ENCODE measurements at places on chromosomes 2 and 18.

DNA sequence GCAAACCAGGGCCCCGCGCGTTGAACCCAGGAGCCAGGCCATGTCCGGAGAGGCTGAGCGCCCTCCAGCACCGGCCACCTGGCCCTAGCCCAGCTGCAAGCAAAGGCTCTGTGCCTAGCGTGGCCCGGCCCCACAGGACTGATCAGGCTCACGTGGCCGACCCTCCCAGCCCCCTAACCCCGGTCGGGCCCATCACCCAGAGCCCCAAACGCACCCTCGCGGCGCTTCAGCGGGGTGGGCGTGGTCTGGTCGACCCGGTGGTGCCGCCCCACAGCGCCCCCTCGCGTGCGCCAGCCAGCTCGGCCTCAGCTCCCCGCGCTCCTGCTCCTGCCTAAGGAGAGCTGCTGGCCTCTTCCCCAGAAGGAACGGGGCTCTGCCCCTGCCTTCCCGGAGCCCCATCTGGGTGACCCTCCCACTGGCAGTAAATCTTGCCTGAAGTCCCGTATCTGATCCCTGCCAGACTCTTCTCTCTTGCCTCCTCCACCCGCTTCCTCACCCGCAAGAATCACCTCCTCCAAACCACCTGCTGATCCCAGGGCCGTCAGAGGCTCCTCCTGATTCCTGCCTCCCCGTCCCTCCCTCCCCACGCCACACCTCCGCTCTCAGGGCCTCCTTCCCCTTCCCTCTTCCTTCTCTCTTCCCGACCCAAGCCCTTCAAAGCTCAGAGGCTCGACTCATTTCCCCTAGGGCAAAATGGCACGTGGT is 12.3 kb upstream of the TEX51 start:
- DNase-seq = peak; percentile 48

- no peak for DNase-seq
Observed at GRCh38 chr18:35215026-35215425, 25.8 kb upstream of the ZNF397 start.

DNA sequence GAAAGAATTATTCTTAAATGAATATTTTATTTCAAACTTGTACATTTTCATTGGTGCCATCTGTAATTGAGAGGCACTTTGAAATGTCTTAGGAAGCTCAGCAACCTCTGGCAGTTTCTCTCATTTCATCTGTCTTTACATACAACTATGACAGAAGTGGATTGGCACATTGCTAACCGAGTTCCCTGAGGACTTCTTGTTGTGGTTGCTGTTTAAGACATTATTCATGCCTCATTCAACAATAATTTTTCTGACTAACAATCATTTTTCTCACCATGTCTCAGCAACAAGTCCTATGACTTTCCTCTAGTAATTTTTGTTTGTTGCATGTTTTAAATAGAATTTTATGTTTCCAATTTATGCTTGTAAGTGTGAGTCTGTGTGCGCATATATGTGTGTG is 284.0 kb upstream of the CWC22 start:
- no peak for DNase-seq

DNA sequence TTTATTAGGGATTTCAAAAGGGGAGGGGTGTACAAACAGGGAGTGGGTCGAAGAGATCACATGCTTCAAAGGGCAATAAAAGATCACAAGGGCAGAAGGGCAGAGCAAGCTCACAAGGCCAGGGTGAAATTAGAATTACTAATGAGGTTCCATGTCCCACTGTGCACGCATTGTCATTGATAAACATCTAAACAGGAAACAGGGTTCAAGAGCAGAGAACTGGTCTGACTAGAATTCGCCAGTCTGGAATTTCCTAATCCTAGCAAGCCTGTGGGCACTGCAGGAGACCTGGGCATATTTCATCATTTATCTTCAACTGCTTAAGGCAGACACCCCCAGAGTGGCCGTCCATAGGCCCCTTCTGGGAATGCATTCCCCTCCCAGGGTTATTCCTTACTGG is 408.2 kb downstream of the ZNF804A start:
- no peak for DNase-seq

DNA sequence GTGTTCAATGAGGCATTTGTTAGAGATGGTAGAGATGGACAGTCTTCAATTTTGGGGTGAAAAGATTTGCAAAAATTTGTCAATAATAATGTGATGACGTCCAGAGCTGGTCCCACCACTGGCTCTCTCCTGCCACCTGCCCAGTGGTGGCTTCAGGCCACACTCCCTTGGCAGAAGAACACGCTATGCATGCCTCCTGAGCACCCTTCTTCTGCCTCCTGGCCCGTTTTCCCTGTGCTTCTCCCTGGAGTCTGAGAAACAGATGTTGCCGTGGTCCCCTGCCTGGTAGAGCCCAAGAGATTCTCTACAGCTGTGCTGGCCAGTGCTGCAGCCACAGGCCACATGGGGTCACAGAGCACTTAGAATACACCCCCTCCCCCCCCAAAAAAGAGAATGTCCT is 33.6 kb downstream of the INPP5D start:
- no peak for DNase-seq

- no peak for DNase-seq
Observed at GRCh38 chr2:12452185-12452584, 264.6 kb upstream of the TRIB2 start.

DNA sequence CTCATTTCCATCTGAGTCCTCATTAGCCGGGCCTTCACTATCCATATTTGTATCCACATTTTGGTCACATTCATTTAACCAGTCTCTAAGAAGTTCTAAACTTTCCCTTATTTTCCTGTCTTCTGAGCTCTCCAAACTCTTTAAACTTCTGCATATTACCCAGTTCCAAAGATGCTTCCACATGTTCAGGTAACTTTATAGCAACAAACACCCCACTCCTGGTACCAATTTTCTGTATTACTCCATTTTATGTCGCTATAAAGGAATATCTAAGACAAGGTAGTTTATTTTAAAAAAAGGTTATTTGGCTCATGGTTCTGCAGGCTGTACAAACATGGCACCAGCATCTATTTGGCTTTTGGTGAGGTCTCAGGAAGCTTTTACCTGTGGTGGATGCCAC is 38.8 kb upstream of the AGFG1 start:
- no peak for DNase-seq

DNA sequence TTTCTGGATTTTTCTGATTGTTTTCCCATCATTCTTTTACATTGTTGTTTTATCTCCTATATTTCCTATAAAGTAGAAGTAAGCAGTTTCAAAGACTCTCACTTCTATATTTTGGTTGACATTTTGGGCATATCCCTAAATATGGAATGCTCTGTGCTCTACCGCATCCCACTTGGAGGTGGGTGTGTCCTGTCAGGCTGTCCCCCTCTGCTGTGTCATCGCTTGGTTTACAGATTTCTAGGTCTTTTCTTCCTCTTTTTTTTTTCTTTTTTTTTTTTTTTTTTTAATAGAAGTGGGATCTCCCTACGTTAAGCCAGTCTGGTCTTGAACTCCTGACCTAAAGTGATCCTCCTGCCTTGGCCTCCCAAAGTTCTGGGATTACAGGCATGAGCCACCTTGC is 13.3 kb downstream of the DGKD start:
- DNase-seq = no peak

GRCh38 chr2:30763151-30763660 is 44.0 kb downstream of the CAPN13 start:
- DNase-seq = no peak

DNA sequence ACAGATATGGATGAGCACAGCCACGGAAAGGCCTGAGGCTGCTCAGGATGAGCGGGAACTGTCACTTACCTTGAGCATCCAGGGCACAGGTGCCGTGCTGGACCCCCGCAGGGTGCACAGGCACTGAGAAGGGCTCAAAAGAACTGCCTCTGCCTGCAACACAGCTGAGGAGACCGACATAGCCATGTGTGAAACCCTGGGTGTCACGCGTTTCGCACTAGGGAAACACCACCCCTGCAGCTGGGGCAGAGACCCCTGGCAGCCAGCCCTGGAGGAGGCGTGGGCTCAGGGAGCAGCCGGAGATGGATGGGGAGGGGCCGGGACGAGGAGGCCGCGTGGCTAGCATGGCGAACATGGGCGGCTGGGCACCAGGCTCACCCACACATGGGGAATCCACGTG is 228.9 kb downstream of the EIPR1 start:
- no peak for DNase-seq

- no peak for DNase-seq
Observed at GRCh38 chr18:48878471-48878870, 72.3 kb downstream of the SMAD7 start.

DNA sequence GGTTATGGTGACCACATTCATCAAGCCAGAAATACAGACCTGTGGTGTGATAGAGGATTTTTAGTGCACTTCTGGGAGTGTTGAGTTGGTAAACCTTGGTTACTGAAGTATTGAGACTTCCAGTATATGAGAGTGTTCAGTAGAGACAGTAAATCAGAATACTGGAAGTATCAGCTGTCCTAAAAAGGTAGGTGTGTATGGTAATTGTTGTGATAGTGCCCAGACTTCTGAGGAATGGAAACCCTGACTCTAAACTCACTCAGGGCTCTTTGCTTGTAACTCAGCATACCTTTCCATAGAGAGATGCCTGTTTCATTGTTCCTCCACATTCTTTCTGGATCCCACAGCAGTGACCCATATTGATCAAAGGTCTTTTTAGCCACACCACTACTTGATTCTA is 217.1 kb downstream of the SETBP1 start:
- DNase-seq = no peak

DNA sequence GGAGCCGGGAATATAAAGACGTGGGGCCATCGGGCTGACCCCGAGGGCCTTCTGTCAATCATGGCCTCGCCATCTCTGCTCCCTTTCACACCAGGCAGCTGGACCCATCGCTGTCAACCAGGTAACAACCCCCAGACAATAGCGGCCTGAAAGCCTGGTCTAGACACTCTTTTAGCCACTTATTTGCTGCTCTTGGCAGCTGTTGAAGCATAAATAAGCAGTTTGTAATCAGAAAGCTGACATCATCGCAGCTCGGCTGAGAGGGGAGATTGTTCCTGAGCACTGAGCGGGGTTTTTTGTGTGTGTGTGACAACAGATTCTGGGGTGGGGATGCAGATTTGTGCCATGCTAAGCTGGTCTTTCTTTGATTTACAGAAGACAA is 423.6 kb upstream of the POU3F3 start:
- DNase-seq = no peak

GRCh38 chr2:190277234-190278112 is 42.2 kb downstream of the HIBCH start:
- no peak for DNase-seq

DNA sequence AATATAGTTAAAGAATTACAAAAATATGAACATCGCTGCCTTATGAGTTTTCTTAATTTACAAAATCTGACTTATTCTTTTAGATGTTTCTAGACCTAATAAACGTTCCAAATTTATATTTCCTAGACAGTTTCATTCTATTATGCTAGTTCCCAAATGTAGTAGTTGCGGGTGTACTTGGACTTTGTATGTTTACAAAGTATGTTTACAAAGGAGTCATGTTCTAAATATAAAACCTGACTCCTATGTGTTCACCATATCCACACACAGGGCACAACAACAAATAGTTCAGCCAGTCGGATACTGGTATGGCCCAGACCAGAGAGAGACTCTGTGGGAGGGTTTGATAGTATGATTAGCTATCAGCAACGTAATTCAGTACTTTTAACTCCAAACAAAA is 230.7 kb downstream of the KCNH7 start:
- no peak for DNase-seq

- no peak for DNase-seq
Observed at GRCh38 chr18:6593142-6593885, 136.2 kb upstream of the ARHGAP28 start.

DNA sequence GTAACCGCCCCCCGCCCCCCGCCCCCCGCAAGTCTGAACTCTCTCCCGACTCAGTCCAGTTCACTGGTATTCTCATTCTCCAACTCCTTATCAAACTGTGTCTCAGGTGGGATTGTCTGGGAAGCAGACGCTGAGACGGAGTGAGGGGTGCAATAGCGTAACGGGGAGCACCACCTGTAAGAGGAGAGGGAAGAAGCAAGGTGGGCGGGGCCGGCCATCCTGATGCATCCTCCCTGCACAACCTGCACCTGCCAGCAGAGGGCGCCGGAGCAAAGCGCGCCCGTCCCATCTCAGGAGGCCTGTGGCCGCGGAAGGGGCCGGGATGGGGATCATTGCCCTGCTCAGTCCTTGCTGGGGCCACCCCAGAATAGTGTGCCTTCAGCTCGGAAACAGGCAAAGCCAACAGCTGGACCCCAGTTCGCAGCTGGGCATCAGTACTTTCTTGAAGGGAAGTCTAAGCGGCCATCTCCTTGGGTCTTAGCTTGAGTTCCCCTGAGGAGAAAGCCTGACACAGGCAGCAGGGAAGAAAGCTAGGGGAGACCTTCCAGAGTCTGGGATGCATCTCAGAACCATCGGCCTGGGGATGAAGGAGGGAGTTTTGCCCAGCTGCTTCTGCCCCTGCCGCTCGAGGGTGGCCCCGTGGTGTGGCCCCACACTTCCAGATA is 208.0 kb downstream of the TFCP2L1 start:
- DNase-seq = peak; percentile 45

GRCh38 chr2:224416656-224417360 is 14.9 kb upstream of the FAM124B start:
- no peak for DNase-seq

DNA sequence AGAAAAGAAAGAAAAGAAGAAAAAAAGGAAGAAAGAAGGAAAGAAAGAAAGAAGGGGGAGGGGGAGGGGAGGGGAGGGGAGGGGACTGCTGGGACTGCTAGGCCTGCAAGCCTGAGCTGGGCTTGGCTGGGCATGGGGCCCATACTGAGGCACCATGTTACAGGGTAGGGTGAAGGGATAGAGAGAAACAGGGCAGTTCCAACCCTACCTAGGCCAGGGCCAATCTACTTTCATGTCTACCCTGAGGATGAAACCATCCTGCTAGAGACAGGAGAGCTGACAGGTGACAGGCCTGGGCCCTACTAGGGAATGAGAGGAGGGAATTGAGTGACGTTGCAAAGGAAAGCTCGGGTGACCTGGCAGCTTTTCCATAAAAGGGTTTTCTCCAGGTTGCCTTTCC is 41.7 kb downstream of the TEX44 start:
- no peak for DNase-seq

DNA sequence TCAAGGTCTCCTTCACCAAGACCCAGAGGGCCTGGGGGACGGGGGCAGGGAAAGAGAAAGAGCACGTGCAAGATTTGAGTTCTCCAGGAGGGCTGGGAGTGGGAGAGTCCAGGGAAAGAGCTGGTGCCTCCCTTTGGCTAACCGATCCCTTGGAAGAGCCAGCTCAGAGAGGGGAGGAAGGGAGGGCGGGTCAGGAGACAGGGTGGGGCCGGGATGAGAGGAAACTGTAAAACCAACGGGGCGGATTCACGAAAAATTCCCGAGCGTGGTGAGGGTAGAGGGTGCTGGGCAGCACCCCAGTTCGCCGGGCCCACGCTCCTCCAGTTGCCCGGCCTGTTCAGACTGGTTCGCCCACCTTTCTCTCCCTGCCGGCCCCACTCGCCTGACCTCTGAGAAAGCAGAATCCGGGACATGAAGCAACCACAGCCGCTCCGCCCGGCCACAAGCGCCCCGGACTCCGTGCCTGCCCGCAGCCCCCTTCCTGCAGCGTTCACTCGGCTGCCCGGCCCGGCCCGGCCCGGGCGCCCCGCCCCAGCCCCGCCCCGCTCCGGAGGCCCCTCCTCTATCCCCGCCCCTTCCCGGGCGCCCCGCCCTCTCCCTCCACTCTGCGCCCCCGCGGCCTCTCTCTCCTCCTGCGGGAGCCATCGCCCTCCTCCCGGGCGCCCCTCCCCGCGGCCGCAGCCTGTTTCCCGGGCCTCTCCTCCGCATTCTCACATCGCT is 230.9 kb upstream of the SMAD2 start:
- DNase-seq = peak; percentile 43

All from activated gamma-delta T cell treated with Interleukin-2 at 50 U/mL for 16 hours (primary cell).